ENCODE measurements at places on chromosomes 12 and 14. TPM values are rescaled to one million over a fixed set of nuclear protein-coding genes. Genes with fewer than 3 reads are reported as not detected.

LYZ gene
- polyA plus RNA-seq = not detected

SLC5A8 gene
- not detected for polyA plus RNA-seq

CMA1 gene
- not detected for polyA plus RNA-seq

LBHD2 gene
- polyA plus RNA-seq = not detected

DNA sequence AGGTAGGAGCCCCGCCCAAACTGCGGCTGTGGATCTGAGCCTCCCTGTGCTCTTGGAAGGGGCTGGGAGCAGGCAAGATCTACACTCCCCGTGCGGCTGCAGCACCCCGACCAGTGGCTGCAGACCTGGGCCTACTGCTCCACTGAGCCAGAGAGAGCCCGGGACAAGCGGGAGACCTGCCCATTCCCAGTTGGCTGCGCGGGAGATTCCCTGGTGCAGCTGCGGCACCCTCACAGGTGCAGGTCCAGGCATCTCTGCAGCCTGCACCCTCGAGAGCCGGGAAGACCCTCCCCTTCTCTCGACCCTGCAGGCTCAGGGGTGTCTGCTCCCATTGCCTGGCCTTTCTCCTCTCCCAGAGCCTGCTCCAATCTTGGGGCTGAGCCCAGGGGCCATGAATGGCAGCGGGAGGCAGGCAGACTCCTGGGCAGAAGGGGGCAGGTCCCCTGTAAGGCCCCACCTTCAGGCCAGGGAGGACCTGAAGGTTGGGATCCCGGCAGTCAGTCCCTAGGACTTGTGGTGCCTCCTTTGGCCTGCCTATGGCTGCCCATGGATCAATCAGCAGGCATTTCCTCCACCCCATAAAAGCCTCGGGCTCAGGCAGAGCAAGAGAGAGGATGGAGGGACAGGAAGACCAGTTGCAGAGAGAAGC is 8.8 kb upstream of the A2M start:
- no peak overlapping the region for H3K4me3 ChIP-seq
- H3K27me3 ChIP-seq = no peaks in the 10 kb centered on the region
- H3K27ac ChIP-seq = no peak overlapping the region
- DNase-seq = no peak

- no peaks in the 10 kb centered on the region for H3K36me3 ChIP-seq
- no peak overlapping the region for H3K27ac ChIP-seq
- H3K4me1 ChIP-seq = no peaks in the 10 kb centered on the region
Measured at GRCh38 chr12:117502233-117502632, 140.8 kb upstream of the NOS1 start.

DNA sequence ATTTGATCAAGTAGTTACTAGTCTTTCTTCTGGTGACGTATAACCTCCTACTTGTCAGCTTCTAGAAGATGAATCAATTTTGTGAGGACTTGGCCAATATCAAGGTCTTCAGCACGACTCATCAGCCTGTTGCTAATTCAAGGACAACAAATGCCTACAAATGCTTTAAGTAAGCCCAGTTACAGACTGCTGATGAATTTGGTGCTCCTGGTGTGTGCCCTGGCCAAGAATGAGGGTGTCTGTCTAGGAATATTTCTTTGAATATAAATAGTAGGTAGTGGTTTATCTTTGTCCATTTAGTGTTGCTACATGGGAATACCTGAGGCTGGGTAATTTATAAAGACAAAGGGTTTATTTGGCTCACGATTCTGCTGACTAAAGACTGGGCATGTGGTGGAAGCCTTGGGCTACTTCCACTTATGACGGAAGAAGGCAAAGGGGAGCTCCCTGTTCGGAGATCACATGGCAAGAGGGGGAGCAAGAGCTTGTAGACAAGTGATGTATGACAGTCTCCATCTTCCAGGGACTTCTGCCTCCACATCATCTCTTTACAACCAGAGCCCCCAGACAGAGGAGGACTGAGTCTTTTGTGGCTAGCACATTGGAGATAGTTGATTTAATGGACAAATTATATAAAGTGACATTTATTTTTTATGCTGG is 180.2 kb downstream of the CRADD start:
- no peak overlapping the region for H3K4me3 ChIP-seq
- no peaks in the 10 kb centered on the region for H3K36me3 ChIP-seq
- H3K27me3 ChIP-seq = no peaks in the 10 kb centered on the region

- no peaks in the 10 kb centered on the region for H3K4me1 ChIP-seq
- H3K36me3 ChIP-seq = no peaks in the 10 kb centered on the region
- DNase-seq = no peak
Measured at GRCh38 chr14:66490143-66491111, 4.3 kb downstream of the CCDC196 start.

- no peaks in the 10 kb centered on the region for H3K36me3 ChIP-seq
- DNase-seq = no peak
- H3K27ac ChIP-seq = no peak overlapping the region
- H3K4me1 ChIP-seq = peaks cover 22% of the 10 kb centered on the region
- H3K27me3 ChIP-seq = no peaks in the 10 kb centered on the region
Measured at GRCh38 chr14:99812892-99813291, 19.7 kb downstream of the EML1 start.

DNA sequence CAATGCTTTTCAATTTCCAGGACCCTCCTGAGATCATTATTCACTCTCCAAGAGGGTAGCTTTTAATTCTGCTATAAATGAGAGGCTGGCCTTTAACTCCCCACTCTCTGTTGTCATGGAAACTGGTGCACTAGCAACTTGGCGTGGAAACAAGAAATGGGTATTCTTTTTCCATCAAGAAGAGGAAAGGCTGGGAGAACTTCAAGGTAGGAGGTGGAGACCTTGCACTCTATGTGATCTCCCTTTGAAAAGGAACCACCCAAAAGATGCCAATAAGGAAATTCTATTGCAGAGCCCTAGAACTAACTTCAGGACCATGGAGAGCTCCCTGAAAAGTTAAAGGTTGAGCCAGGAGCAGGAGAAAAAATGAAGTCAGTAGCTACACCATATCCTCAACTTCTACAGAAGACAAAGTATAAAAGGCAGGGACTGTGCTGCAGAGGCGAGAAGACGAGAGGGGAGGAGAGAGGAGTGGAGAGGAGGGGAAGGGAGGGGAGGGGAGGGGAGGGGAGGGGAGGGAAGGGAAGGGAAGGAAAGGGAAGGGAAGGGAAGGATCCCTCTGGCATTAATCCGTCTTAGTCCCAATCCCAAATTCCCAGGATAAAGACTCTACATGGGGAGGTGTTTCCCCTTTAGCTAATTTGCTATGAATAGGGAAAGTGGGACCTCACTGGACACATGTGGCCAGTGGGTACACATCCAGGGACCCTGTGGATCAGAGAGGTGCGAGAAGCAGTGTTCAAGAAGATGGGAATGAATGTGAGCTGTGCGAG is 46.7 kb upstream of the FICD start:
- no peak overlapping the region for H3K27ac ChIP-seq
- H3K4me1 ChIP-seq = no peaks in the 10 kb centered on the region
- DNase-seq = peak; percentile 56
- H3K27me3 ChIP-seq = no peaks in the 10 kb centered on the region

GRCh38 chr12:80087486-80088213 is 11.7 kb upstream of the OTOGL start:
- no peaks in the 10 kb centered on the region for H3K4me1 ChIP-seq
- no peak overlapping the region for H3K4me3 ChIP-seq
- no peaks in the 10 kb centered on the region for H3K36me3 ChIP-seq
- DNase-seq = peak; percentile 4

DNA sequence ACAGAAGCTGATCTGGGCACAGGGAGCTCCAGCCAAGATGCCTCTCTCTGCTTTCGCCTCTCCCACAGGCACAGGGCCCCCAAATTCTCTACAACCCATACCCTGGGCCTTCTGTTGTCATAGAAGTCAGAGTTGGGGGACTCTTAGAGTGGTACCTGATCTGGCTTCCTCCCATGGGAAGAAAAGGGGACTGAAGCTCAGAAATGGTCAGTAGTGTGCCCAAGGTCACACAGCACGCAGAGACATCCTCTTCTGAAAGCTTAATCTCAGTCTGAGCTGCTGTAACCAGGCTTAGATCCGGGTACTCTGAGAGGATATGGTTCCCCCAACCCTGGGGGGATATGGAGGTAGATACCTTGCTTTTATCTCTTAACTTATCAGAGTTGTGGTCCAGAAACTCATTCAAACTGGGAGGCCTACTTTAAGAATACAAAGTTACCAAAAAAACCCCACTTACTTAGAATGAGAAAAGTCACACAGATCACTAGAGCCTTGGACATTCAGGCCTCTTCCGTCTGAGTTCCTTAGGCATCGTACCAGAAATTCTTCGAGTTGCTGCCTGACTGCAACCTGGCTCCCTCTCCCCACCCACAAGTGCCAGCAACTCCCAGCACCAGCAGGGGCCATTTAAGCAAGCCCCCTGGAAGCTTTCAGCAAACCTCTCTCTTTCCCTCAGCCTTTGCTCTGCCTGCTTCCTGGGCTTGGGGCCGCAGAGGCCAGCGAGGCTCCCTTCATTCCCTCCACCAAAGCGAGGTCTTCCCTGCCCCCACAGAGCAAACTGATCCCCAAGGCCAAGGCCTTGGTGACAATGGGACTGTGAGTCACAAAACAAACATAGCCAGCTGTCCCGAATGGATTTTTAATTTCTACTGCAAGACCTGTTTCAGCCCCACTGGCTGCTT is 13.9 kb downstream of the KRT7 start:
- no peaks in the 10 kb centered on the region for H3K36me3 ChIP-seq
- H3K4me3 ChIP-seq = no peak overlapping the region
- no peak overlapping the region for H3K27ac ChIP-seq
- DNase-seq = no peak

DNA sequence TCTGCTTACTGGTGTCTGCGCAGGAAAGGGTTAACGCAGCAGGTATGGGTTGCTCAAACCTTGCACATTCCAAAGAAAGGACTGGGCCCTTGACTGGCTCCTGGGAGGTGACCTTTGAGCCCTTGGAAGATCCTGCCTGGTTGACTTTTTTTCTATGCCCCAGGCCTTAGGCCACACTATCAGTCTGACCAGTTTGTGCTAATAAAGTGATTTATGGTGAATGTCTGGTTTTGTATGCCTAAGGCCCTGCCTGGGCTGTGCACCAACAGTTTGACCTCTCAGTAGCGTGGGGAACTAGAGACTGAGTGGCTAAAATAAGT is 61.4 kb upstream of the SCN8A start:
- DNase-seq = no peak
- no peaks in the 10 kb centered on the region for H3K36me3 ChIP-seq
- no peak overlapping the region for H3K27ac ChIP-seq
- no peak overlapping the region for H3K4me3 ChIP-seq
- no peaks in the 10 kb centered on the region for H3K27me3 ChIP-seq

DNA sequence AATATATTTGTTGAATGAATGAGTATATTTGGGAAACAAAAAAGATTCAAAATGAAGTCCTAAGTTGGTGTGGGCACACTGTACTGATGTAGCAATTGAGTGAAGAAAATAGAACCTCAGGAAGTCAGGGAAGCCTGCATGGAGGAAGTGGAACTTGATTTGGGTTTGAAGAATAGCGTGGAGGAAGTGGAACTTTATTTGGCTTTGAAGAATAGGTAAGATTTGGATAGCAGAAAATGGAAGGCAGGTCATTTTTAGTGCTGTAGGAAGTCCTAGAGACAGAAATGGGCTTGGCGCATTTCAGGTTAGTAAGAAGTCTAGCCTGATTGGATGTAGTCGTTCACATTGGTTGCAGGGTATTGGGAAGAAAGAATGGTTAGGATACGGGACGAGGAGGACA is 5.4 kb downstream of the C12orf75 start:
- peak overlapping the region; percentile 62 for H3K27ac ChIP-seq
- H3K27me3 ChIP-seq = no peaks in the 10 kb centered on the region
- no peaks in the 10 kb centered on the region for H3K36me3 ChIP-seq

DNA sequence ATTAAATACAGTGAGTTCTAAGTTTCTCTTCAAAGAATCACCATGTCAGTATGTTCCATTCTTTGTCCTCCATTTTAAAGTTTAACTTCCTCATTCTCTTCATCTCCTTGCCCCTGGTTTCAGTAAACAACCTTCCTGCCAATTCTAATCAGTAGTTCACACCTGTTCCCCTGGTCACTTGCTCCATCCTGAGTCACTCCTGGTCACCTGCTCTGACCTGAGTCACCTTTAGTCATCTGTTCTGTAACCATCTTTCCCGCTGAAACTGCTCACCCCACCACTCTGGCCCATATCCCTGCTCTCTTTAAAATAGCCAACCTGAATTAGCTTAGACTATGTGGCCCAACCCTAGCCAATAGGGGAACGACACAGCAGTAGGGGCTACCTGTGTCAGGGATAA is 1447.4 kb upstream of the TMEM132C start:
- no peak overlapping the region for H3K27ac ChIP-seq
- H3K27me3 ChIP-seq = no peaks in the 10 kb centered on the region
- H3K36me3 ChIP-seq = no peaks in the 10 kb centered on the region
- no peak overlapping the region for H3K4me3 ChIP-seq
- DNase-seq = no peak
- H3K4me1 ChIP-seq = no peaks in the 10 kb centered on the region

DNA sequence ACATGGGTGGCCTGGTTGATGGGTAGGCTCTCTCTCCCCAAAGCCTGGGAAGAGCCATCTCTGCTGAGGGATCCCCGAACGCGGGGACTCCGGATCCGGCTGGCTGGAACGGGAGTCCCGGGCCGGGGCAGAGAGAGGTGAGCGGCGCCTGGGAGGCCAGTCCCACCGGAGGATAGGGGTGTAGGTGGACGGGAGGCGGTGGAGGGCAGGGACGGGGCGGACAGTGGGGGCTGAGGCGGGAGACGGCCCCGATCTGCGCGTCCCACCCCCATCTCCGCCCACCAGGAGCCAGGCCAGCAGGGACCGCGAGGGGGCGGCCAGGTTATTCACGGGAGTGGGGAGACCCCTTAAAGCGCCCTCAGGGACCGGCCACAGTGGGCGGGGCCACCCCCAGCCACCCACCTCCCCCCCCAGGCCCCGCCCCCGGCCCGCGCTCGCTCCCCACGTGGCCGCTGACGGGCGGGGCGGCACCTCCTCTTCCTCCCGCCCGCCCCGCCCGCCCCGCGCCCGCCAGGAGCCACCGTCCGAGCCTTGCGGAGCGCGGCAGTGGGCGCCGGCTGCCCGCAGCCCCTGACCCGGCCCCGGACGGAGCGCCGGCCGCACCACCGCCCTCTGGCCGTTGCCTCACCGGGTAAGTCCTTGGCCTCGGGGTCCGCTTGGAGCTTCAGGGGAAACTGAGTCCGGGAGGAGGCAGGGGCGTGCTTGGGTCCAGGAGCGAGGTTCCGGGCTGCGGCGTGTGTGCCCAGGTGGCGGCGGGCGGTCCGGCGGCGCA is at the start of gene INF2:
INF2 (plus strand) TSS at position 510 of the 772 bp plus-strand sequence. CDS start 11,748 bp downstream, outside the sequence.
- H3K36me3 ChIP-seq = no peaks in the 10 kb centered on the region
- no peaks in the 10 kb centered on the region for H3K27me3 ChIP-seq
- peak; percentile 86 for DNase-seq

DNA sequence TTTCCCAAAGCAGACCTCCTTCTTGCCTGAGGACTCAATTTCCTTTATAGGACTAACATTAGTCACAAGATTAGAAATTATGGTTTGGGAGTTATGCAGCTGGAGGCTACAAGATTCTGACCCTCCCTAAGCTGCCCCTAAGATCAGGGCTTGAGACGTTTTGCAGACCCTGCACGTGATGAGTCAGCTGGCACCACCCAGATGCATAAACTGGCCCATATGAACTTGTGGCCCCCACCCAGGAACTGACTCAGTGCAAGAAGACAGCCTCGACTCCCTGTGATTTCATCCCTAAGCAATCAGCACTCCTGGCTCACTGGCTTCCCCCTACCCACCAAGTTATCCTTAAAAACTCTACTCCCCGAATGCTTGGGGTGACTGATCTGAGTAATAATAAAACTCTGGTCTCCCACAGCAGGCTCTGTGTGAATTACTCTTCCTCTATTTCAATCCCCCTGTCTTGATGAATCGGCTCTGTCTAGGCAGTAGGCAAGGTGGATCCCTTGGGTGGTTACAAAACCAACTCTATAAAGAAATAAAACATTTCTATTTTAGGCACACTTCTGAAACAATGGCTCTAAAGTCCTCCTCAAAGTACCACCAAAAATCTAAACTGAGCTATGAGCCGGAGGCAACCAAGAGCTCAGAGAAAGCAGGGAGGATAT is 233.4 kb downstream of the TMEM132D start:
- no peak for DNase-seq
- no peaks in the 10 kb centered on the region for H3K27me3 ChIP-seq
- H3K4me1 ChIP-seq = no peaks in the 10 kb centered on the region
- no peak overlapping the region for H3K4me3 ChIP-seq
- H3K36me3 ChIP-seq = no peaks in the 10 kb centered on the region
- H3K27ac ChIP-seq = no peak overlapping the region

Data from GM23248 (cell line).